Activated T-cell treated with anti-CD3 and anti-CD28 coated beads for 48 hours (primary cell): ENCODE measurements at places on chromosomes 1 and 21.

GRCh38 chr1:115432061-115432460 is 94.0 kb upstream of the NGF start:
- DNase-seq, result no peak

GRCh38 chr21:35168735-35169134 is 119.6 kb upstream of the RUNX1 start:
- DNase-seq, result no peak

DNA sequence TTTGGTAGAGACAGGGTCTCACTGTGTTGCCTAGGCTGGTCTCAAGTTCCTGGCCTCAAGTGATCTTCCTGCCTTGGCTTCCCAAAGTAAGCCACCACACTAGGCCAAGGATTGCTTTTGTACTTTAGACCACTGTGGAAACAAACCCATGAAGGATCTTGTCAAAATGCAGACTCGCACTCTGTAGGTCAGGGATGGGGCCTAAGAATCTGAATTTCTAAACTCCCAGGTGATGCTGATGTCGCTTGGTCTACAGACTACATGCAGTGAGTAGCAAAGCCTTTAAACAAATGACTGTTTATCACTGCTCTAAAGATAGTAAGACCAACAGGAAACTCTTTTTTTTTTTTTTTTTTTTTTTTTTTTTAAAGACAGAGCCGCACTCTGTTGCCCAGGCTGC is 54.1 kb upstream of the MUTYH start:
- DNase-seq, result no peak

DNA sequence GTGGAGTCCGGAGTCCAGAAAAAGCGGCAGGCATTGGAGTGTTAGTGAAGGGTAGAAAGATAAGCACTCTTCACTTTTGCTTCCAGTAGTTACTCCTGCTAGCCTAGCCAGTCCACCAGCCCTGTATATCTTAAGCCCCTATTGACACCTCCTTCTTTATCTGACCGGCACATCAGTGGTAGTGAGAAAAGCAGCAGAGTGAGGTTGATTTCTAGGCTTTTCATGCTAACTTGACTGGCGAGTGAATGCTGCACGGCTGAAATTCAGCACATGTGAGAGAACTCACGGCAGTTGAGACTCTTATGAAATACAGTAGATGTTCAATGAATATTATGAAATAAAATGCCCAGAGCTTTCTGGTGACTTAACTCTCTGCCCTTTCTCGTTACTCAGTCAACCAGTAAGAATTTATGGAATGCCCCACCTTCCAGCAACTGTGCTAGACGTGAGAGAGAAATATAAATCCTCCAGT is 128.2 kb downstream of the CACHD1 start:
- no peak for DNase-seq

GRCh38 chr1:162088281-162088969 is 18.9 kb downstream of the NOS1AP start:
- no peak for DNase-seq
